Stimulated activated naive B cell treated with anti-CD40 and anti-IgM and Interleukin-4, amounts not matched to agents 10 μg/mL and 1 μg/mL and 100 μg/mL, for 72 hours (primary cell): ENCODE measurements at places on chromosomes 5 and 9.

- H3K4me1 ChIP-seq, result peaks cover 3% of the 10 kb centered on the region
- DNase-seq, result no peak
- H3K4me3 ChIP-seq, result no peak overlapping the region
- no peaks in the 10 kb centered on the region for H3K36me3 ChIP-seq
- peaks cover 37% of the 10 kb centered on the region for H3K27me3 ChIP-seq
These were observed 5.2 kb downstream of the DNM1 start for GRCh38 chr9:128208386-128208785.

DNA sequence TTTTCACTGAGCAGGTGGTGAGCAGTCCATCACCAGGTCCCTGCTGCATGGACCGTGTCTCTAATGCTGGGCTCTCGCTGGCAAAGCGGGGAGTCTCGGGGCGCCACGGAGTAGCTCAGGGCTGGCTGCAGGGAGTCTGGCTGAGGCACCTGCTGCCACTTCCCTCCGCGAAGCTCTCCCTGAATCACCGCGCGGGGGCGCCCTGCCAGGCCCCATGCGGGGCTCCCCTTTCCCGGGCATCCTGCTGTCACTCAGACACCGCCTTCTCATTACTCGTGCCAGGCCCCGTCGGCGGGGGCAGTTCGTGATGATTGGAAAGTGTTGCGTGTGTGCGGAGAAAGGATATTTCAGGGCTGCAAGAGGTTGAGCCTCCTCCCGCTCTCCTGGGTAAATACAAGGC is 335.8 kb downstream of the IRX2 start:
- no peaks in the 10 kb centered on the region for H3K27me3 ChIP-seq
- no peak for DNase-seq
- H3K4me1 ChIP-seq, result no peaks in the 10 kb centered on the region
- H3K4me3 ChIP-seq, result no peak overlapping the region
- no peaks in the 10 kb centered on the region for H3K36me3 ChIP-seq

- H3K4me3 ChIP-seq, result no peak overlapping the region
- H3K4me1 ChIP-seq, result no peaks in the 10 kb centered on the region
- H3K36me3 ChIP-seq, result no peaks in the 10 kb centered on the region
- no peaks in the 10 kb centered on the region for H3K27me3 ChIP-seq
- H3K27ac ChIP-seq, result no peak overlapping the region
These were observed 244.1 kb upstream of the RGMB start for GRCh38 chr5:98529321-98529720.

DNA sequence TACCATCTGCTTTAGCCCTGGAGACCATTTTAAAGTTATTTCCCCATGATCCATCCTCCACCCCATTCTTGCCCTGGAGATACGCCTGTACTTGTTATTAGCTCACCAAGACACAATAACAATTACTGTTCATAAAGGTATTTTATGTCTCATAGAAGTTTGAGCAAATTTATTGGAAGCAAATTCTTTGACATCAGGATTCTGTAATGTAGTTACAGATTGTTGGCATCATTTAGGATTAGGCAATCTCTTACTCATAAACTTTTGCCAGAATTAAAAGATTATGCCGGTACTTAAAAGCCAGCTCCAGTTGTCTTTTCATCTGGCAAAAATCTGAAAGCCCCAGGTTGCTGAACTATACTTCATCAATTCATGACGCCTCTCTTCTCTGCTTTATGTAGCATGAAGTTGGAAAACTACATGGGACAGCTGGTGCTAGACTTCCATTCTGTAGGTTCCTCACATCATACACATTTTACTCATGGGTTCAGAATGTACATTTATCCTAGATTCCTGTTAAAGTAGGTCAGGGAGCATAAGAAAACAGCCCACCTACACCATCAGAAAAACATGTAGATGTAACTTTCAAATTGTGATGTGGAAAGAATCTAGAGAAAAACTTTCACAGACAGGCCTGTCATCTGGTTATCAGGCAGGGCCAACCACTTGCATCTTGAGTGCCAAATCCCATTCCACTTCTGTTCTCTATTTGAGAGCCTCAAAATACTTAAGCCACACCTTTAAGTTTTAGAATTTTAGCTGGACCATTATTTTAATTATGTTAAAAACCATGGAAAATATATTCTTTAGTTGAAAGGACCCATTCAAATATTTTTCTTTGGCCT is 14.0 kb downstream of the ATP10B start:
- DNase-seq, result no peak
- H3K4me3 ChIP-seq, result no peak overlapping the region
- peaks cover 17% of the 10 kb centered on the region for H3K4me1 ChIP-seq
- H3K27me3 ChIP-seq, result peaks cover 5% of the 10 kb centered on the region
- H3K27ac ChIP-seq, result peak overlapping the region; percentile 20

DNA sequence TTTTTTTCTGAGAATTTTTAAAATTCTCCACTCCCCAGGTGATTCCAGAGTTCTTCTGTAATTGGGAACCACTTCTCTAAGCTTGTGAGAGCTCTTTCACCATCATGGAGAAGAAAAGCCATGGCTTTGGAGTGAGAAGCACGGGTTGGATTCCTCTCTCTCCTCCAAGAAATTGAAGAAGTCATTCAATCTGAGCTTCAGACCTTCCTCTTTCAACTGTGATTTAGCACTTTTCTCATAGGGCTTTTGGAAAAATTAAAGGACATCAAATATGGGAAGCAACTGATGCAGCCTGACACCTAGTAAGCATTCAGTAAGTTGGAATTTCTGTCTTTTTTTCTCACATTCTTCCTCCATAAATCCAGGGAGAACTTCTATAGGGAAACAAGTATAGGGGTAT is 580.4 kb upstream of the KLF4 start:
- no peaks in the 10 kb centered on the region for H3K27me3 ChIP-seq
- no peaks in the 10 kb centered on the region for H3K36me3 ChIP-seq
- no peaks in the 10 kb centered on the region for H3K4me1 ChIP-seq
- no peak overlapping the region for H3K27ac ChIP-seq
- DNase-seq, result no peak

GRCh38 chr5:154465169-154465568 is 12.9 kb downstream of the HAND1 start:
- no peak overlapping the region for H3K27ac ChIP-seq
- DNase-seq, result no peak
- H3K27me3 ChIP-seq, result peaks cover 15% of the 10 kb centered on the region
- H3K4me1 ChIP-seq, result peaks cover 12% of the 10 kb centered on the region
- H3K36me3 ChIP-seq, result peaks cover 5% of the 10 kb centered on the region
- no peak overlapping the region for H3K4me3 ChIP-seq

DNA sequence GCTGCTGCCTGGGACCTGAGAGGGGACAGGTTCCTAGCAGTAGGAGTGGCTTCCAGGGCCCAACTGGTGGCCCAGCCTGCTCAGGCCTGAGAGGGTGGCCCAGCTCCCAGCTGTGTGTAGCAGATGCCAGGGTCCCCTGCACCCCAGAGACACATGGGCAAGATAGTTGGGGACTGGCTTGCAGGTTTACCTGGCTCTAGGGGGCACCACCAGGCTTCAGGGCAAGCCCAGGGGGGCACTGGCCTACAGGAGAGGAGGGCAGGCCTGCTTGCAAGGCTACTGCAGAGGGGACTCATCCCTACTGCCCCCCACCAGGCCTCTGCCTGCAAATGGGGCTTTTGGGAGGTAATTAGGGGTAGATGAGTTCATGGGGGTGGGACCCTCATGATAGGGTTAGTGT is 123.3 kb downstream of the ZNF354C start:
- H3K4me1 ChIP-seq, result no peaks in the 10 kb centered on the region
- DNase-seq, result no peak
- no peak overlapping the region for H3K4me3 ChIP-seq

- H3K27ac ChIP-seq, result no peak overlapping the region
- H3K36me3 ChIP-seq, result no peaks in the 10 kb centered on the region
- no peak for DNase-seq
- H3K27me3 ChIP-seq, result no peaks in the 10 kb centered on the region
- H3K4me1 ChIP-seq, result no peaks in the 10 kb centered on the region
These were observed 92.3 kb upstream of the PUM3 start for GRCh38 chr9:2936221-2936620.

GRCh38 chr5:126763371-126763770 is 13.6 kb upstream of the LMNB1 start:
- no peak overlapping the region for H3K27ac ChIP-seq
- H3K36me3 ChIP-seq, result no peaks in the 10 kb centered on the region
- DNase-seq, result no peak
- no peak overlapping the region for H3K4me3 ChIP-seq

- DNase-seq, result no peak
- no peak overlapping the region for H3K4me3 ChIP-seq
- H3K27me3 ChIP-seq, result no peaks in the 10 kb centered on the region
- H3K27ac ChIP-seq, result no peak overlapping the region
- peaks cover 13% of the 10 kb centered on the region for H3K36me3 ChIP-seq
These were observed 45.5 kb upstream of the LRRC14B start for GRCh38 chr5:145585-146323.

DNA sequence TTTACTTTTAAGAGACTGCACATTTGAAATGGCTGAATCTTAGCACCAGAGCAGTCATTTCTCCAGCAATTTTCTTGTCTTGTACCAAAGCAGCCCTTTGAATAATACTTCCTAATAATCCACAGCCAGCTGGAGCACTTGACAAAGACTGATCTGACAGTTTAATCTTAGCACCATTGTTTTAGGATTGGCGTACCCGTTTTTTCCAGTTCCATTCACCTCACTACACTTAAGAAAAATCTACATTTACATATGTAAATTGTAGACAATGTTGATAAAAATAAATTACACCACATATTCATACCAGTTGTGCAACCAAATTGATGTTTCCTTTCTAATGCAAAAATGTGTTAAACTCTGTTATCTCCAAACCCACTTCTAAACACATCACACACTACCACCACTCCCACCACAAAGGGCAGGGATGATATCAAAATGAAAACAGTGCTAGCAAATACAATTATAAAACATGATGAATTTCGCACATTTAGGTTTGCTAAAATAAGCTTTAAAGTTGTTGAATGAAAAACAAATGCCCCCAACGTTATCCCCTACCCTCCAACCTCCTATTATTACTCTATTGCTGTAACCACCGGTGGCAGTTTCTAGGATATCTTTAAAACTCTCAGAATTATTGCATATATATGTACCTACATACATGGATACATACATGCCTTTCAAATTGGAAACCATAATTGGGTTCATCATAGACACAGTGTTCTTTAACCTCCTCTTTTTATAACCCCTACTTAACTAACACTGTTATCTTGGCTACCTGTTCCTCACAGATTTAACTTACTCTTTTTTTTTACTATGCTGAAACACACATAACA is 21.5 kb downstream of the SERINC5 start:
- DNase-seq, result no peak
- no peak overlapping the region for H3K4me3 ChIP-seq
- peaks cover 48% of the 10 kb centered on the region for H3K4me1 ChIP-seq

- H3K4me1 ChIP-seq, result no peaks in the 10 kb centered on the region
- DNase-seq, result no peak
- no peaks in the 10 kb centered on the region for H3K36me3 ChIP-seq
- peaks cover 18% of the 10 kb centered on the region for H3K27me3 ChIP-seq
These were observed 71.1 kb upstream of the NFIL3 start for GRCh38 chr9:91494751-91495150.

DNA sequence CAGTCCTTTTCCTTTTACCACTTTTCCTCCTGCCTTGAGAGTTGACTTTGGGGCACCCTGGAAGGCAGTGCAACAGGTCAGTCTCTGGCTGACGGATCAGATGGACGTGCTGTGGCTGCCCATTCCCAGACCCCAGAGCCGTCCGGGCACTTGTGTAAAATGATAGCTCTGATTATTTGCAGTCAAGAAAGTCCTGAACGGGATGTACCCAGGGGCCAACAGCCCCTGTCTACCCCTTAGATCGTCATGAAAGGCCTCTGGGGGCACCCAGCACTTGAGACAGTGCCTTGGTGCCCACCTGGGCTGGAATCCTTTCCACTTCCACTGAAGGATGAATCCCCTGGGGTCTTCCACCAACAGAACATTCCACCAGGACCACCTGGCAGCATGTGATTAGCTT is 17.7 kb upstream of the ANGPTL2 start:
- no peak overlapping the region for H3K27ac ChIP-seq
- DNase-seq, result no peak
- H3K4me3 ChIP-seq, result no peak overlapping the region
- H3K4me1 ChIP-seq, result no peaks in the 10 kb centered on the region
- no peaks in the 10 kb centered on the region for H3K36me3 ChIP-seq
- H3K27me3 ChIP-seq, result no peaks in the 10 kb centered on the region

- H3K4me1 ChIP-seq, result peaks cover 70% of the 10 kb centered on the region
- H3K4me3 ChIP-seq, result no peak overlapping the region
- DNase-seq, result no peak
- peaks cover 13% of the 10 kb centered on the region for H3K36me3 ChIP-seq
These were observed 99.2 kb downstream of the MED27 start for GRCh38 chr9:131980267-131981016.

GRCh38 chr9:76037587-76038225 is 147.2 kb downstream of the PCSK5 start:
- H3K36me3 ChIP-seq, result no peaks in the 10 kb centered on the region
- DNase-seq, result no peak
- no peak overlapping the region for H3K27ac ChIP-seq
- H3K27me3 ChIP-seq, result peaks cover 5% of the 10 kb centered on the region

DNA sequence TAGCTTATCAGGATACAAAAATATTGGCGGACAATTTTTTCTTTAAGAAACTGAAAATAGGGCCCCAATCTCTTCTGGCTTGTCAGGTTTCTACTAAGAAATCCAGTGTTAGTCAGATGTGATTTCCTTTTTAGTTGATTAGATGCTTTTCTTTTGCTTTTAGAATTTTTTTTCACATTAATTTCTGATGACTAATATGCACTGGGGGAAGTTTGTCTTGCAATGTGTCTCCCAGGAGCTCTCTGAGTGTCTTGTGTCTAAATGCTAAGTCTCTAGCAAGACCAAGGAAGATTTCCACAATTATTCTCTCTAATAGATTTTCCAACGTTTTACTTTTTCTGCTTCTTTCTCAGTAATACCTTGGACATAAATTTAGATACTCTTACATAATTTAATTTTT is 559.8 kb upstream of the TYRP1 start:
- H3K27me3 ChIP-seq, result no peaks in the 10 kb centered on the region
- no peak overlapping the region for H3K4me3 ChIP-seq
- H3K36me3 ChIP-seq, result no peaks in the 10 kb centered on the region
- DNase-seq, result no peak
- no peaks in the 10 kb centered on the region for H3K4me1 ChIP-seq

DNA sequence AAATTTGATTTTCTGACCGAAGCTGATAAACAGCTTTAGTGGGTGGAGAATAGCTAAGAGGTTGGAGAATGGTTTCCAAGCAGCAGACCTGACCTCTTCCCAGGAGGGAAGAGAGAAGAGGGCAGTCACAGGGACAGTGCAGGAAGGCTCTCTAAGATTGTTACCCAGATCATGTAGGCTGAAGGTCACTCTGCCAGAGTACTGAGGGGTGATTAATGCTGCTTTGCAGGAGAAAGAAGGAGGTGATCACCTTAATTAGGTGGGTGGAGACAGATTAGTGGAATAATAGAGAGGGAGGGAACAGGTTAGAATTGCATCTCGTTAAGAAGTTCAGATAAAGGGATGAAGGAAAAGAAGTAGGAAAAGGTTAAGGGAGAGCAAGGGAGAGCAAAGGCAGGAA is 440.5 kb downstream of the BRINP1 start:
- H3K27ac ChIP-seq, result no peak overlapping the region
- H3K36me3 ChIP-seq, result no peaks in the 10 kb centered on the region
- H3K4me1 ChIP-seq, result no peaks in the 10 kb centered on the region

- no peaks in the 10 kb centered on the region for H3K27me3 ChIP-seq
- peaks cover 12% of the 10 kb centered on the region for H3K4me1 ChIP-seq
- peak overlapping the region; percentile 88 for H3K27ac ChIP-seq
- H3K36me3 ChIP-seq, result peaks cover 10% of the 10 kb centered on the region
- DNase-seq, result no peak
These were observed 12.6 kb downstream of the PBX3 start for GRCh38 chr9:125759764-125760129.

GRCh38 chr9:136640171-136641111 is 22.3 kb upstream of the EGFL7 start:
- DNase-seq, result no peak
- H3K4me3 ChIP-seq, result no peak overlapping the region
- peaks cover 13% of the 10 kb centered on the region for H3K27me3 ChIP-seq
- no peaks in the 10 kb centered on the region for H3K36me3 ChIP-seq
- peaks cover 20% of the 10 kb centered on the region for H3K4me1 ChIP-seq

- H3K36me3 ChIP-seq, result no peaks in the 10 kb centered on the region
- H3K27ac ChIP-seq, result no peak overlapping the region
- DNase-seq, result no peak
These were observed 54.1 kb downstream of the TRIM32 start for GRCh38 chr9:116741086-116741740.
